Retina (tissue), 1 donor: ENCODE measurements at places on chromosomes 3 and 15.

DNA sequence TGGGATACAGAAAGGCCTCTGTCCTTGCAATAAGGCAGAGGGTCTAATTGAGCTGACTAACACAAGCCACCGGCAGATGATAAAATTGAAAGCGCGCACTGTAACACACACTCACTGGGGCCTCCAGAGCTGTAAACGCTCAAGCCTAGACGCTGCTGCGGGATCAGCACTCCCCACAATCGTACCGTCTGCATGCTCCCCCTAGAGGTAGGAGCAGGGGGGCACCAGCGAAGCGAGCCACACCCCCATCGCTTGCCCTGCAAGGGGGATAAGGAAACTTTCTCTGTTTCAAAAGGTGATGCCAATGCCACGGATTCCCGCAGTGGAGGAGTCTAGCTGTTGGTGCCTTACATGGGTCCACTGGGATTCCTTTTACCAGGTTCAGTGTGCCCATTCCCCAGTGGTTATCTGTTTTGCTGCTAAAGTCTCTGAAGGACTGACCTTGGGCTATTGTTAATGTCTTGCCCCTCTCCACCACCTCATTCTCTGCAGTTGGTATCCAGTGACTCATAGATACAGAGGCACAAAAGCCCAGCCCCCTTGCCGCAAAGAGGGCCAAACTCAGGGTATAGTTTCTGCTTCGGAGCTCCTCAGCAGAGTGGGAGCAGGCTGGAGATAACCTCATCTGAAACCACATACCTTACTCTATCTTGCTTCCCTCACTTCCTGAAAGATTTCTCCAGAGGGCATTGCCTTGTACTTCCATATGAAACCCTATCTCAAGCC lies 139.3 kb upstream of the KBTBD8 start:
- DNase-seq, result no peak

GRCh38 chr3:111315930-111316587 lies 225.9 kb upstream of the CD96 start:
- peak; percentile 27 for DNase-seq

GRCh38 chr15:33378866-33379480 lies 68.2 kb downstream of the RYR3 start:
- no peak for DNase-seq

DNA sequence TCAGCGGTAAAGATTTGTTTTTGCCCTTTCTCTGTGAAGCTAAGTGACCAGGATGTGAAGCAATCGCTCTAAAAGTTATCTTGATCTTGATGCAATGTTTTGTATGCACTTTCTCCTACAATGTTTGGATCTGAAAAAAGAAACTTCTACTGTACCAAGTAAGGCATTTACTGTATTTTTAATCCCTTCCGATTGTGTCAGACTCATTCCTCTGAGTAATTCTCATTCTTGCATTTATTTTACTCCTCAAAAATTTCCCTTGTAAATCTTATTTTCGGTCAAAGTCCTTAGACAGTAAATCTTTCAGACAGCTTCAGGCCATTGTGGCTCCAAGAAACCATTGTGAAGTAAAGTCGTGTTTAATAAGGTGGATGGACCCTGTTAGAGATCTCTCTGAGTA lies 141.9 kb downstream of the TP63 start:
- no peak for DNase-seq

DNA sequence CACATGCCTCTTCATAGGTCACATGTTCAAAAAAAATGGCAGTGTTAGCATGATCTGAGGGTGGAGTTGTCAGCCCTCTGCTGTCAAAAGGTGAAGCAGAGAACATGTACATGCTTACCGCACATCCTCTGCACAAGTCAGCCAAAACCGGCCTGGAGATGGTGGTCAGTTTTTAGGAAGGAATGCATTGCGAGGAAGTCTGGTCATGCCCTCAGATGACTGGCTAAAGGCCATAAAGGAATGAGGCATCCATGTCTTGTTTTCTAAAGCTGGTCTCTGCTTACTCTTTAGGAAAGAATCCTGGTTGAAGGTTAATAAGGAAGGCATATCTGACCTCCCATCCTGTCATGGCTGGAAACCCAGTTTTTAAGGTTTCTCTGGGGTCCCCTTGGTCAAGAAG lies 292.0 kb upstream of the CCDC54 start:
- DNase-seq, result no peak

- no peak for DNase-seq
Observed at GRCh38 chr3:109118584-109118983, 650 bp upstream of the MORC1 start.

DNA sequence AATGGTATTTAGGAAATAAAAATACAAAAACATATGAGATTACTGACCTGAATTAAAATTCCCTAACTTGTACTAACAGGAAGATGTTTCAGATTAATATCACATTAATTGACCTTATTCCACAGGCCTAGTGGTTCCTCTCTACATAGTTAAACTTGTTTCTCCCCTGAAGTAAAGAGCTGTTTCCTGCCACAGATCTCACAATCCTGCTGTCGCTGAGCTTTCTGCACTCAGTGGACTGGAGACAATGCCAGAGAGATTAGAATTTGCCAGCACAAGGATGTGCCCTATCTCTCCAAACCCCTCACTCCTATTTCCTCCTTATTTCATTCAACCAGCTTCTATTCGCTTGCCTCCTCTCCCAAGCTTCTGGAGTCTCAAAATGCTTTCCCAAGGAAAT lies 130.6 kb downstream of the CTNNB1 start:
- no peak for DNase-seq

GRCh38 chr3:192026661-192027060 lies 565.7 kb downstream of the PYDC2 start:
- DNase-seq, result no peak

GRCh38 chr3:155032918-155033317 lies 47.2 kb upstream of the MME start:
- DNase-seq, result no peak

DNA sequence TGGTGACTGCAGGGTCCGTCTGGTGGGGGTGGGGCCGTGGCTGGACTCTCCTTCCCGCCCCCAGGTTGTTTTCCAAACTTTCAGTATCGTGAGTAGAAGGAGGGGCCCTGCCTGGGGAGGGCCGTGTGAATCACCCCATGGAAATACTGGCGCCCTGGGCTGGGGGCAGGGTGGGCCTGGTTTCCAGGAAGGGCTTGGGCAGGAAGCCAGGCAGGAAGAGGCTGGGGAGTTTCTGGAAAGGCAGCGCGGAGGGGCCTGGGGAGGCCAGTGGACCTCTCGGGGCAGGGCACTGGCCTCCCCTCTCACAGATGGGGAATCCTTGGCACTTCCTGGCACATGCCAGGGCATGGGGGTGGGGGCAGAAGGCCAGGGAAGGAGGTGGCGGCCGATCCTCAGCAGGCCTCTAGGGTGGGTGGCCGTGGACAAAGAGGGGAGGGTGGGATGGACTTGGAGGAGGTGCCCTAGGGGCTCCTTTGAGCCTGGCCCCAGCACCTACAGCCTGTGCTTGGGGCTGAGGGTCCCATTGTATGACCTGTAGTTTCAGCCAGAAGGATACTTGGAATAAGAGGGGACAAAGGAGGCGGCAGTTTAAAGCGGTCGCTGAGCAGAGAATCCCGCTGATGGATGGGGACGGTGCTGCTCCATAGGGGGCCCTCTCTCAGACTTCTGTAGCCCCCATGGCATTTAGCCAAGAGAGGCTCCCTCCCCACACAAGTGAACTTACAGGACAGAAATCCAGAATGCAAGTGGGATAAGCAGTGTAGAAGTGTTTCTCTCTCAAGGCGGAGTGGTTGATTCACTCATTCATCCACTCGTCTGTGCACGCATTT lies 56.5 kb upstream of the GATA2 start:
- no peak for DNase-seq

DNA sequence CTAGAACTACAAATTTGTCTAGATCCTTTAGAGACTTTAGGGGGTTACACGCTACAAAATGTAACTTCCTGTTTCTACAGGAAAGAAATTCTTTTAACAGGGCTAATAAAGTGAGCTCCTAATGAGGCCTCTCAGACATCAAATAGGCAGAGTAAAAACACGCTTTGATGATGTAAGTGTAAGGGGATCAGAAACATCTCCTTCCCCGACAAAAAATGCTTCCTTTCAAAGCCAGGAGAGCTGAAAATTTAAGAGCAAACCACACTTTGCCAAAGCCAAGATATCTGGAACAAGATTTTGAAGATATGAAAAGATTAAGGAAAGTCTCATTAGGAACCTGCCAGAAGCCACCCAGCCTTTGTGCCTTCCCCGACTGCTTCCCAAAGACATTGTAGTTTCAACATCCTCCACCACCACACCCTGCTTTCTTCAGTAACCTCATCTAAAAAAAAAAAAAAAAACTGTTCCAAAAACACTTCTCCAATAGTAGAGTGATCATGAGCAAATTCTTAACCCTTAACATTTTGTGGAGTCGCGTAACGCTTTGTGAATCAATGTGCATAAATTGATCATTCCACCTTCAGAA lies 505.0 kb upstream of the THBS1 start:
- DNase-seq, result no peak

- no peak for DNase-seq
Observed at GRCh38 chr15:52730173-52730572, 51.0 kb upstream of the ATOSA start.

DNA sequence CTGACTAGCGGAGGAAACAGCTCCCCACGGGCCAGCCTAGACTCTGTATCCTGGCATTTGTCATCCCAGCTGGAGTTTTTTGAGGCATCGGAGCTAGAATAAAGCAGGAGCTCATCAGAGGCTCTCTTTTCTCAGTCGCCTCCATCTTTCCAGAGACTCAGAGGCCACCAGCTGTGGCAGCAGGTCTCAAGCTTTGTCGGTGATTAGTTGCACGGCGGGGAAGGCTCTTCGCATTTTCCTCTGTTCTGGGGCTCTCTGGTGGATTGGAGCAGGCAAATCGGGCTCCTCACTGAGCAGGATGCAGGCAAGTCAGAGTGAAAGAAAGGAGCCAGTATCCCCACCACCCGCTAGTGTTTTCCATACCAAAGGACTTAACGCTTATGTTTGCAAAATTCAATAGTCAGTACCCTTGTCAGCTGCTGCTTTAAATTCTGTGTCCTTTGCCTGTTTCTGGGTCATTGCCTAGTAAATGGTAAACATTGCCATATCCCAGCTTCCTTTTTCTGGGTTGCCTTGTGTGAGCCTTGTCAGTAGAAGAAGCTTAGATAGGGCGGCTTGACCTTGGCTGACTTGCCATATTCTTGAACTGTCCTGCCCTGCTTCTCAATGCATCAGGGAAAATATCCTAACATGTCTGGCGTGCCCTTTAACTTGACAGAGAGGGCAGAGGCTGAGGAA lies 127.1 kb downstream of the PTPRG start:
- peak; percentile 80 for DNase-seq

DNA sequence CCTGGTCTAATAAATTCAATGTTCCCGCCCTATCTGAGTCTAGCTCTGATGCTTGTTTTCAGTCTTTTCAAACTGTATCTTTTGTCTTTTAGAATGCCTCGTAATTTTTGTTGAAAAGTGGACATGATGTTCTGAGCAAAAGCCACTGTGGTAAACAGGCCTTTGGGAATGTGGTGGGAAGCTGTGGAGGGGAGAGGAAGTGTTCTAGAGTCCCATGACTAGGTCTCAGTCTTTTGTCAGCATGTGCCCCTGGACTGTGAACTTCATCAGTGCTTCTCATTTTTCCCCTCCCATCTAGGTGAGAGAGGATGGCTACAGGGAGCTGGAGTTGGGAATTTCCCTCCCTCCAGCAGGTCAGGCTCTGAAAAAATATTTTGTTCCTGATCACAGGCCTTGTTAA lies 33.7 kb downstream of the SUSD5 start:
- DNase-seq, result no peak

- DNase-seq, result no peak
Observed at GRCh38 chr15:62462721-62463120, 297.6 kb upstream of the C2CD4B start.

DNA sequence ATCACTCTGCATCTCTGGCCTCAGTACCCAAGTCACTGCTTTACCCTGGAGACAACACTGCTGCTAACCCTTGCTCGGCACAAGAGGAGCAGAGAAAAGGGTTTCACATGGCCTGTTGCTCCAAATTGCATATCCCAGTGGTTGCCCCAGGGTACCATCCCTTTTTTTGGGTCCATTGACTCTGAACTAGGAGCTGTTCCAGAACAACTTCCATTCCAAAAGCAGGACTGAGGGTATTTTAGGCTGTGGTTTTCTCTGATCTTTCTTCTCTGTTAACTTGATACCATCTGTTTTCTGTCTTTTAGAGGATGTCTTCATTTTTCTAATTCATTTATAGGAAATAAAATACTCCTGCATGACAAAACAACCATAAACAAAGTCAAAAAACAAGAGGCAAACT lies 17.3 kb upstream of the RYK start:
- no peak for DNase-seq

DNA sequence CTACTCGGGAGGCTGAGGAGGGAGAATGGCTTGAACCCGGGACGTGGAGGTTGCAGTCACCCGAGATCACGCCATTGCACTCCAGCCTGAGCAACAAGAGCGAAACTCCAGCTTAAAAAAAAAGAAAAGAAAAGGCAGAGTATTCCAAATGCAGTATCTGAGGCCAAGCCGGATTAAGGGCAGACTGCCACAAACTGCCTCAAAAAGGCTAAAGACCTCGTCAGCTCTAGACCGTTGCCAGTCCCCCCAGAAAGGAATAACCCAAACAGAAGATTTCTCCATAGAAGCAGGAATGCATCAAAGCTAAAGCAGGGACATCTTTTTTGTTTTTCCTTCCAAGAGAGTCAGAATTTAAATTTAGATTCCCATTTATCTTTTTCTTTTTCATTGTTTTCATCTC lies 72.9 kb downstream of the TM4SF4 start:
- no peak for DNase-seq

DNA sequence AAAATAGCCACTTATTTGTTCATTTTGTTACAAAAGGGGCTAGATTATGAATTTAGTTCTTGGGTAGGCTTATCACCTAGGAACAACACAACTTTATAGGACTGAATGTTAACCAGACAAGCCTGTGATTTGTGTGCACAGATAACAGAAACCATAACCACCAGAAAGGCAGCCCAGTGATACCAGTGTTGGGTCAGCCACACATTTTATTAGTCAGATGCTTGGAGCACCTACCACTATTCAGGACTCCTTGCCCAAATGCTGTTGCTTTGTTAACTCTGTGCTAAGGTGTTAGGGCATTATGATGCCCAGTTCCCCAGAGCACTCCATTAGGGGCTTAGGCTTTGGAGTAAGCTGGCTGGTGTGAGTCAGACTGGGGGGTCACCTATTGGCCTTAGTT lies 22.5 kb downstream of the PLCL2 start:
- no peak for DNase-seq

- no peak for DNase-seq
Observed at GRCh38 chr3:36596419-36596818, 167.9 kb downstream of the DCLK3 start.

- DNase-seq, result no peak
Observed at GRCh38 chr3:11651900-11652299, 8.2 kb upstream of the VGLL4 start.

- no peak for DNase-seq
Observed at GRCh38 chr3:36488077-36488789, 107.9 kb downstream of the STAC start.
